ENCODE measurements at places on chromosomes 13 and 19. TPM values are rescaled to one million over a fixed set of nuclear protein-coding genes. Genes with fewer than 3 reads are reported as not detected.

DNA sequence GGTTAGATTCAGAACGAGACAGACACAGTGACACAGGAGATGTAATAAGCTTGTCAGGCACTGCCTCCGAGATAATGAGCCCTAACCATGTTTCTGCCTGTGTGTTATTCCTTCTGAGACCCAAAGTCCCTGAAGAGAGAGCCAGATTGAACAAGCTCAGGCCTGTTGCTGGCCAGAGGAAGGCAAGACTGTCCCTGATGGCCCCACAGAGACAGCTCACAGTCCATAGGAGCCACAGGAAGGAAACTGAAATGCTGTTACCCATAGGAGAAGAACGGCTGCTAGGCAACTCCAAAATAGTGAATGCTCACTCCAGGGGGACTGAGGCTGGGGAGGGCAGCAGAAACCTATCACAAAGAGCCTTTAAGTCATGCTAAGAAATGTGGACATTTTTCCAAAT lies 31.8 kb upstream of the RFXAP start:
- DNase-seq, result no peak

Gene KLK10
- 2.5 TPM for total RNA-seq

Gene VSIG10L
- total RNA-seq, result 0.68 TPM

Gene NCR1
- total RNA-seq, result not detected

DNA sequence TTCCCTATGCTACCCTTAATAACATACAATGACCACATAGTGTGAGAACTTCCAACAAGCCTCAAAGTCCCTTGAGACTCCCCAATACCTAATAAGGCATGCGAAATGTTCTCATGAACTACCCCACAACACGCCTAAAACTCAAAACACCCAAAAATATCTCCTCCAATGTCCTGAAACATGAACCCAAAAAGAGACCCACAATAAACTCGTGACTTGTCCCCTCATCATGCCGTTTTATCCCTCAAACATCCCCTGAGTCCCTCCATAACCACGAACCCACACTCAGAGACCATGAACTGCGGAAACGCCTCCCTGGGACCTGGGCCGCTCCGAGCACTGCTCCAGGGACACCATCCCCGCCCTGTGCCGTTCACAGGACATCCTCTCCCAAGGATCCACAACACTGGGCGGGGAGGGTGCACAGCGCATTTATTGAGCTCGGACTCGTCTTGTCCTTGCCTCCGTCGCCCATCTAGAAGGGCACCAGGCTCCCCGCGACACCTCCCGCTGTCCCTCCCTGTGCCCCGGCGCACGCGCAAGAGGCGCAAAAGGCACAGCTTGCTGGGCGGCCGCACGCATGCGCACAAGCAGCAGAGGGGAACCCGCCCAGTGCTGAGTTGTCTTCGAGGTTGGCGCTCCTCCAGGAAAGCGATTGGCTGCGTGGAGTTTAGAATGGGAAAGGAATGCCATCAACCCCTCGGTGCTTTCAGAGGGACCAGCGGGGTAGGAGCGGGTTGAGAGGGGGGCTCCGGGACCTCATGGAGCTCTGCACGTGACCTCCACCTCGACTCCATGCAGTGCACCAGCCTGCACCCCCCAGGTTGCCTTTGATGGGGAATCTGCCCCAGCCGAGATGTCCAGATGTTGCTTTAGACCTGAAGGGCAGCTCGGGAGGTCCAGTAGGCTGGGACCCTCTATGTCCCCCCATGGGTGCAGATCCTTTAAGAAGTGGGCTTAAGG lies 8.8 kb downstream of the FXYD3 start:
- peak; percentile 97 for DNase-seq

DNA sequence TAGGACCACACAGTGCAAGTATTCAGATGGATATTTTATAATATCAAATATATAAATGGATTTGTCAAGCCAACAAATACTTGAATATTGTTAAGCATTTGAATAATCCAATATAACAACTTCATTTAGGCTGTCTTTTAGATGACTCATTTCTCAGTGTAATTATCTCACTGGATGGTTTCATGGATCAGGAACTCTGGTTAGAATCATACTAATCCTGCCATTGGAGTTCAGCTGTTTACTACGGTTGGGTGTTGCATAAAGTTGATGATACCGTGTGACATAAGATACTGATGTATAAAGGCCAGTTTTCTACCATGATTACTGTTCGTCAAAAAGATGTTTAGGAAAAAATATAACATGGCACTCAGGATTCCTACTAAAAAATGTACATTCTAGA lies 196.3 kb downstream of the TSHZ3 start:
- no peak for DNase-seq

- DNase-seq, result peak; percentile 92
Measured at GRCh38 chr19:35899547-35900214, 659 bp downstream of the NFKBID start.

Gene TLE6
- 0.81 TPM for total RNA-seq

DNA sequence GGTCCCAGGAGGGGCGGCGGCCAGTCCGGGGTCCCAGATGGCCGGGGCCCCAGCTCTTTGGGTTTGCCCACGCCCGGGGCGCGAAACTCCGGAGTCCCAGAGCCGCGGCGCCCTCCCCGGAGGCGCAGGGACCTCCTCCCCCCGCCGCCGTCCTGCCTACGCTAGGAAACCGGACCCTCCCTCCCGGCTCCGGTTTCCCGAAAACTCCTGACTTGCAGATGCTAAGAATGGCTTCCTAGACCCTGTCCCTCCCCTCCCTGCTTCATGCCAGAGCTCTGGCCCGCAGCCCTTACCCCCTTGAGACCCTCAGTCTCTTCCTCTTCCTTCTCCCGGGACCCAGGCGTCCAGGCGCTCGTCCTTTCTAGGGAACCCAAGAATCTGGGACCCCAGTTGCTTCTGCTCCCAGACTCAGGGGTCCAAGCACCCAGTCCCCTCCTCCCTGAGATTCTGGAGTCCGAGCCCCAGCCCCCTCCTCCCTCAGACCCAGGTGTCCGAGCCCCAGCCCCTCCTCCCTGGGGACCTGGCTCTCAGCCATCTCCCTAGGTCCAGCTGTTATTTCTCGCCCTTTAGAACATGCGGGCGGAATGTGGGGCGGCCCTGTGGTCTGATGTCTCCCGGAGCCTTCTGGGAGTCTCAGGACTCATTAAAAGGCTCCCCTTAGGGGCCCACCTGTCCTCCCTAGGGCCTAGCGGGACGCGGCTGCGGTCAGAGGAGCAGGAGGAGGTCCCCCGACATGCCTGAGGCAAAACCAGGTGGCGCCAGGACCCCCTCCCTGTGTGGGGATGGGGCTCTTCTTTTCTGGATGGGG lies at the start of gene MYBPC2:
Gene MYBPC2 (plus strand): TSS at position 672 of the 808 bp plus-strand sequence. CDS start 62 bp downstream, at position 734.
- no peak for DNase-seq

Gene GTF3A
- 135 TPM for total RNA-seq

GRCh38 chr13:43132911-43133310 lies 109.5 kb downstream of the DNAJC15 start:
- DNase-seq, result no peak

DNA sequence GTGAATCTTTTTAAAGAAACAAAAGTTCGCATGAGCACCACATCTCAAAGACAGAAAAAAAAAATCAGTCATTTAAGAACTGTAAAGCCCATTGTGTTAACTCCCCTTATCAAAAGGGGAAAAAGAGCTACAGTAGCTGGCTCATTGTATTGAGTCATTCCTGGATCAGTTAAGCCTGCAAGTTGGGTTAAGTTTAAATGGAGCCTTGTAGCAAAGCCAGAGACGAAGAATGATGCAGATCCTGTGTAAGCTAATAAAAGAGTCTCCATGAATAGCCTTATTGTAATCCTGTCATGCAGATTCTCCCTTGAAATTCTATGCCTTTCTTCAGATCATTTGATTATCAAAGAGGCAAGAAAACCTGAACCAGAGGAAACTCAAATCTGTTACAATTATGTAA lies 83.8 kb downstream of the CRYL1 start:
- DNase-seq, result no peak

GRCh38 chr13:71460211-71460610 lies 406.8 kb downstream of the DACH1 start:
- no peak for DNase-seq

GRCh38 chr19:16386619-16387240 lies 62.1 kb downstream of the KLF2 start:
- peak; percentile 71 for DNase-seq

GRCh38 chr13:63497601-63498000 lies 2082.0 kb upstream of the PCDH20 start:
- no peak for DNase-seq

Gene SLITRK6
- 0.71 TPM for total RNA-seq

GRCh38 chr13:98482476-98483444 lies 94.1 kb downstream of the STK24 start:
- peak; percentile 94 for DNase-seq

Gene SLC25A23
- 188 TPM for total RNA-seq

GRCh38 chr13:47816831-47817230 lies 184.2 kb downstream of the SUCLA2 start:
- no peak for DNase-seq

GRCh38 chr19:58568453-58569130 lies 4.5 kb downstream of the MZF1 start:
- DNase-seq, result peak; percentile 48

Gene NANOS3
- not detected for total RNA-seq

DNA sequence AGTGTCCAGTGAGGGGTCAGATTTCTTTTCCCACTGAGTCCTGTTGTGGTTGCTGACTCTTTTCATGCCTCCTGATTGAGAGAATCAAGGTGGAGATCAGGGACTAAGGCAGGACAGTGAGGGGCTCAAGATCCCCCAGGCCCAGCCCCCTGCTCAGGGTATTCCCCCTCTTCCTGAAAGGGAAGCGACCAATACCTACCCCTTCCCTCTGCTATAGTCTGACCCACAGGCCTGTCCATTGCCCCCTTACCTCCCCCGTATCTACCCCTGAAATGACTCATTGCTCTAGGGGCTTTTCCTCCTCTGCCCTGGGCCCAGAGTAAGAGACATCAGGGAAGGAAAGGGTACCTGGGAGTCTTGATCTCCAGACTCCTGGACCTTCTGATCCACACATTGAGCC lies 1320.5 kb downstream of the UQCRFS1 start:
- no peak for DNase-seq

Gene OPA3
- 5.4 TPM for total RNA-seq

Gene NUP62
- 25.7 TPM for total RNA-seq

GRCh38 chr13:42392716-42393572 lies 121.0 kb downstream of the AKAP11 start:
- no peak for DNase-seq

- no peak for DNase-seq
Measured at GRCh38 chr19:7461841-7462629, 26.8 kb downstream of the PEX11G start.

Gene PRX
- total RNA-seq, result 8.6 TPM

DNA sequence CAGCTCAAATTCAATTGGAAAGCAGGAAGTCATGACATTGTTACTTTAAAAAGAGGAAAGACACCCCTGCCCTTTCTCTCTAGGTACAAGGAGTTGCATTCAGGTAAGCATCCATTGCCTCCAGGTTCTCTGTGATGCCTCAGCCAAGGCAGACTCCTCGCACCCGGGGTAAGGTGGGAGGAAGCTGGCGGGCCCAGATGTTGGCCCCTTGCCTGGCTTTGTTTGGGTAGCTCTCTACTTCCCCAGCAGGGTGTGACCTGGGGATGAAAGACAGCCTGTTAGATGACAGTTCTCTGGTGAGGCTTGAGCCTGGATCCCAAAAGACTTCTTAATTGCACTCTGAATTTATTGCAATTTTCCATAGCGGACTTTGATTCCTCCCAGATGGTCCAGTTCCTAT lies 25.6 kb downstream of the SHISA2 start:
- DNase-seq, result no peak

GRCh38 chr19:56601375-56601774 lies 6.3 kb downstream of the ZNF71 start:
- no peak for DNase-seq

Gene CYP4F22
- total RNA-seq, result not detected

Gene IFNL1
- total RNA-seq, result not detected

DNA sequence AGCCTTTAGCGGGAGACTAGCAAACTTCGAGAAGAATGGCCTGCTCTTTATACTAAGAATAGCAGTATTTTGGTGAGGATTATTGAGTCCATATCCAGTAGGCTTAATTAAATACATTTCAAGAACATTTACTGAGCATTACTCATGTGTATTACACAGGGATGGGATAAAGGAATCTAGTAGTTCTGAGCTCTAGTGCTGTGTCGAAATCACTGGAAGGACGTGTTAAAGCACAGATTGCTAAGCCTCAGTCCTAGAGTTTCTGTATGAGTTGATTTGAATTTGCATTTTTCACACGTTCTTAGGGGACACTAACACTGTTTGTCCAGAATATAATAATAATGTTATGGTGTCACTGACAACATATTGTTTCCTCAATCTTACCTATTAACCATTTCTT lies 9.0 kb downstream of the ZNF302 start:
- no peak for DNase-seq

Gene KCNRG
- not detected for total RNA-seq

Gene TMIGD2
- total RNA-seq, result not detected

GRCh38 chr19:4511300-4512054 lies 6.8 kb downstream of the PLIN4 start:
- no peak for DNase-seq

Gene MED4
- 41.9 TPM for total RNA-seq

Gene CDX2
- not detected for total RNA-seq

GRCh38 chr13:35917942-35918645 lies 213.1 kb downstream of the DCLK1 start:
- DNase-seq, result no peak

- DNase-seq, result no peak
Measured at GRCh38 chr13:78978381-78978998, 319.5 kb upstream of the OBI1 start.

Measured in sigmoid colon (tissue), 7 donors.